M059J (cell line): ENCODE measurements at places on chromosomes 3 and 15.

DNA sequence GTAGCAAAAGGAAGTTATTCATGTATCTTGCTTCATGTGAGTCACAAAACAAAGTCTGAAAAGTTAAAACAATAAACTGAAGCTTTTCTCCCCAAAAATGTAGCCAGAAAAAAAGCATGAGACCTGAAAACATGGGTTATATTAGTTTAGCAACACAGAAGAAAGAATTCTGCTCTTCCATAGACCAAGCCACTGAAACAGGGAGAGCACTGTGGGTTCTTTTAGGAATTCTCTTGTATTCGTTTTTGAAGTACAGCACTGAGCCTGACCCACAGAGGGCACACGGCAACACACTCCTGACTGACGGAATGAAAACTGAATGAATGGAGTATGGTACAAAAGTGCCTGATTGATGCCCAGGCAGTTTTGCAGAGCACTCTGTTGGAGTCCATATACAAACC lies 66.6 kb downstream of the TM4SF4 start:
- DNase-seq = peak; percentile 53

- no peak for DNase-seq
Measured at GRCh38 chr3:39446444-39446843, 21.0 kb upstream of the MOBP start.

DNA sequence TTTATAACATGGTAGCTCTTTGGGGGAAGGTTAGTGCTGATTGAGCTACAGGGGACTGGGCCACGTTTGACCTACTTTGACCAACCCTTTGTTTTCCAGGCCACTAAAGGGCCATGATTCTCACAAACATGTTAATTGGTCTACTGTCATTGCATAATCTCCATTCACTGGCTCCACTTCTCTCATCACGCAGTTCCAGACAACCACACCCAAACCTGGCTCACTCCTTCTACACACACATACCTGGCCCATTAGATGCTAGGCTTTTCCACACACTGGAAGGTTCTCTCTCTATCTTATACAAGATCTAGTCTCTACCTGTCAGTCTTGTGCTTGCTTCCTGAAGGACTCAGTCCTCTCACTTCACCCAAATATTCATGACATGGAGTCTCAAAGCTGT lies 15.9 kb downstream of the TGM5 start:
- DNase-seq = no peak

GRCh38 chr15:34609102-34610057 lies 25.9 kb upstream of the GOLGA8B start:
- no peak for DNase-seq

- no peak for DNase-seq
Measured at GRCh38 chr15:64982472-64982871, 7.2 kb downstream of the SPG21 start.

GRCh38 chr3:184129012-184129411 lies 6.1 kb upstream of the EIF2B5 start:
- DNase-seq = peak; percentile 56

DNA sequence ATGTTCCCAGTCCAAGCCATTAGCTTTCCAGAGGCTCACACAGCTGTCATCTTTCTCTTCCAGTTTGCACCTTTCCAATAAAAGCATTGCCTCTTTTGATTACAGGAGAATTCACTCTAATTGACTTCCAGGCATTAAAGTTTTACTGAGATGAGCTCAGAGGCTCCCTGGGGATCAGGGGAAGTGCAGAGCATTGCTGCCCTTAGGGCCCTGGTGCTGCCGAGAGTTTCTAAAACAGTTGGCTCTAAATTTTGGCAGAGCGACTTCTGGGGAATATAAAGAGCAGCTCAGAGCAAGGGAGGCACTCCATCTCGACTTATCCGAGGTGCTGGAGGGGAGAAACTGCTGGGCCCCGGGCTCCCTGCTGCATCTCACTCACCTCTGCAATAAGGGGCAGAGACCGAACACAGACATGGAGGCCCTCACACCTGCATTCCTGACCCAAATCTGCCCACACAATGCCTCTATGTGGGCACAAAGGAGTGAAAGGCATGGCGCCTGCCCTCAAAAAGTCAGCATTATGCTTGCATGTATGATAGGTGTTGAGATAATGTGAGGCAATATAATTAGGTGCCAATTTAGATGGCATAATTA lies 61.7 kb downstream of the SCN11A start:
- DNase-seq = no peak

DNA sequence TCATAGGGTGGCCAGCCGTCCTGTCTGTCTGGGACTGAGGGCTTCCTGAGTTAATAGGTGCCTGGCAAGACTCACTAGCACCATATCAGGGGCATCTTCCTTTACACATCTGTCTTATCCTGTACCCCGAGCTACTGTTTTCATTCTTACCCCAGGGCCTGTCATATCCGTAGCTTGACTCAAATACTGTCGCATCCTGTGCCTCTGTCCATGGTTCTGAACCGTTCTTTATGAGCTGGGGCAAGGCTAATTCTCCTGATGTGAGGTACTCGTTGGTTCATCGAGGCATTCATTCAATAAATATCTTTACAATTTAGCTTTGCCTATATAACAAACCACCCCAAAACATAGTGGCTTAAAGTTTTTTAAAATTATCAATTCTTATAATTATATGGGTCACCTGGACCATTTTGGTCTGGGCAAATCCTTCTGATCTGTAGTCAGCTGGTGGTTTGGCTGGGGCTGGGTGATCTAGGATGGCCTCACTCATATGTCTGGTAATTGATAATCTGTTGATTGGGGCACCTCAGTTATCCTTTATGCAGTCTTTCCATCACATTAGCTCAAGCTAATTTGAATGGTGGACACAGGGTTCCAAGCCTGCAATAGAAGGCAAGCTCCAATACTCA lies 121.2 kb downstream of the TLE3 start:
- peak; percentile 52 for DNase-seq

- no peak for DNase-seq
Measured at GRCh38 chr15:41556677-41557076, 2.3 kb upstream of the TYRO3 start.

DNA sequence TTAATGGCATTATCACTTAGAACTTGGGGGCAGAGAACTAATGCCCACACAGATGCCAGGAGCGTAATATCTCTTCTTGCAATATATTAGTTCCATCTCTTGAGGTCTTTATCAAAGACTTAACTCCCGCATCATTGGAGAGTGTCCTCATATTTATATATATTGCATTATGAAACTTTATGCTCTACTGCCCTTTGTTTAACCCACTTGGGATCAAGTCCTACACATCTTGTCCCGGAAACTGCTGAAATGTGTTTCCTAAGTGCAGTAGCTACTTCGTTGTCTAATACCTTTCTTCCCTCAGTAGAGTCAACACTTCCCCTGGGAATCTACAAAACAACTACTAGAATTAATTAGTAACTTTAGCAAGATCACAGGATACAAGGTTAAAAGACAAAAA lies 1029.2 kb downstream of the OTOL1 start:
- no peak for DNase-seq

- DNase-seq = no peak
Measured at GRCh38 chr3:71244153-71244825, 339.2 kb downstream of the FOXP1 start.

DNA sequence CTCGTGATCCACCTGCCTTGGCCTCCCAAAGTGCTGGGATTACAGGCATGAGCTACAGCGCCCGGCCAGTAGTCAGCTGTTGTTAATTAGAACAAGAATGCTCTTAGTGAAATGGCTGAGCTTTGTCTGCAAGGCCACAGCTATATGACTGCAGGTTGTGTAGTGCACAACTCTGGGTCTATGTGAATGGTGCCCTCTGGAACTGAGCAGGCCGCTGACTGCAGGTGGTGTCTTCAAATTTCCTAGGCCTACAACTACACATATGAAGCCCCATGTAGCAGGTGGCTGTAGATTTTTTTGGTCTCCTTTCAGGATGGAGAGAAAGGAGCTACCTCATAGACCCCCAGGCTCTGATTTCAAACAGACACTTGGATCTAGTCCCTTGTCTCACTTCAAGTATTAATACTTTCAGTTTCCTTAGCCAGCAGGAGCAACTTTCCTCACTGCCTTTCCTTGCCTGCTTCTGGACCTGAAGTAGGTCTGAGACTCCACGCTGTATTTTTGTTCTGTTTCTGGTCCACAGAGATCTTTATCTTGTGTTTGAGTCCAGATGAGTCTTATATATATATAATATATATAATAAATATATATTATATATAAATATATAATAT lies 86.9 kb downstream of the C3orf80 start:
- no peak for DNase-seq

GRCh38 chr3:157122116-157122515 lies 37.8 kb downstream of the CCNL1 start:
- DNase-seq = peak; percentile 95

DNA sequence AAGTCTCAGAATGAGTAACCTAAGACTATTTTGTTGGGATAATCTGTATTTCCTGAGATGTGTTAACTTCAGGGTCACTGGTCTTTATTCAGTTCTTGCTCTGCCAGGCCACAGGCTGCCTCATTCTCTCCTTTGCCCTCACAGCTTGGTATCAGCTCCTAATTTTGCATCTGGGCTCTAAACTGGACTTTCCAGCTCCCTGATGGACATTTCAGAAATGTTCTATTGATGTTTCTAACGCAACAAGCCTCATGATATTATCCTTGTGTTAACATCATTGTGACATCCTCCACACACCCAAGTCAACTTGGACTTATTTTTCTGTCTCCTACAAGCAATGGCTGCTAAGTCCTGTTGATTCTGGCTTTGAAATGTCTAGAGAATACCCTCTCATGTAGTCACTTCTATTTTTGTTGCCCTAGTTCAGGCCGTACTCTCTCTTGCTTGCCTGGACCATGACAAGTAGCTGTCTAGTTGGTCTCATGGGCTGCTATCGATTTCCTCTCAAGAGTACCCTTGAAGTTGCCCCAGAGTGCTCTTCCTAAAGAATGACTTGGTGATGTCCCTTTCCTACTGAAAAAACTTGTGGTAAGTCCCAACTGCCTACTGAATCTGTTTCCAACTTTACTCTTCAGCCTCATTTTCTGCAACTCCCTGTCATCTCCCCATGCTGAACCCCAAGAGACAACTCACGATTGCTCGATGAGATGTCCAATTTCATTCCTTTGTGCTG lies 52.7 kb downstream of the CHST2 start:
- DNase-seq = no peak

DNA sequence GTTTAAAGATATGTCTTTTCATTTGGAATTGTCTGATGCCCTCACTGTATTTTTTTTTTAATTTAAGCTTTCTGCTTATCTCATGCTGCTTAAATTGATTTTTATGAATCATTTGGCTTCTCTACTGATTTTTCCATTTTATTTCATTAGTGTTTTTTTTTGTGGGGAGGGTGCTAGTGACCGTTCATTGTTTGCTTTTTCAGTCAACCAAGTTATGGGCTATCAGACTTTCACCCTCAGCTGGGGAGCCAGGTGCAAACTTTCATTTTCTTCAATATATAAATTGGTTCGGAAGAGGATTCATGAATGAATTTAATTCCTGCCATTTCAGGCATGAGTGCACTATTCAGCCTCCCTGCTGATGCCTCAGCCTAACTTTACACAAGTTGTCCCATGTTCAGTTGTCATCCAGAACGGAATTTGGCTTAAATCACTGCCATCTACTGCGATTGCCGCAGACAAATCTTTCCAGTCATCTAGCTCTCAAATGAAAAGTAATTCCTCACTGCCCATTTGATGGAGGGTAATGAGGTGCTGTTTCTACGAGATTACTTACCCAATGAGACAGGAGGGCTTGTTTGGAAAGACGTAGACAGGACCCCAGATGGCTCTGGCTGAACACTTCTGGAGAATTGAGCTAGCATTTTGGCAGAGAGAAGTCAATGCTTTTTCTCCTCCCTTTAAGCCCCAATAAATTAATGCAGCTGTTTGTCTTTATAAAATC lies 89.9 kb upstream of the RORA start:
- no peak for DNase-seq

GRCh38 chr3:175192536-175192935 lies 333.4 kb downstream of the NAALADL2 start:
- peak; percentile 22 for DNase-seq

DNA sequence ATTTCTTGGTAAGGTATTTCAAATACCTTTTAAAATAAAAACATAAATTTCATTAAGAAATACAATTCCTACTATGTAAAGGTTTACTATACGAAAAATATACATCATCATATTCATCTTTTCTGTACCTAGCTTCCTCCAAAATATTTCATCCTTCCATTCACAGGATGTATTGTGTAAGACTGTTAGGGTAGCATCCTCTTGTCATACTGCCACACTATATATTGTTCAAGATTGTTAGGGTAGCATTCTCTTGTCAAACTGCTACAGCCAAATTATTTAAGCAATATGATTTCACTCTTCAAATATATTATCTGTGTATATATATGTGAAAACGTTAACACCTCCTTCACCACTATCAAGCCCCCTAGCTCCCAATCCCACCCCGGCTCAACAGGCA lies 3.5 kb downstream of the RPL22L1 start:
- DNase-seq = no peak

- DNase-seq = no peak
Measured at GRCh38 chr3:115804200-115804599, 180.9 kb downstream of the GAP43 start.

GRCh38 chr3:129702934-129703712 lies 96.6 kb upstream of the PLXND1 start:
- peak; percentile 59 for DNase-seq

DNA sequence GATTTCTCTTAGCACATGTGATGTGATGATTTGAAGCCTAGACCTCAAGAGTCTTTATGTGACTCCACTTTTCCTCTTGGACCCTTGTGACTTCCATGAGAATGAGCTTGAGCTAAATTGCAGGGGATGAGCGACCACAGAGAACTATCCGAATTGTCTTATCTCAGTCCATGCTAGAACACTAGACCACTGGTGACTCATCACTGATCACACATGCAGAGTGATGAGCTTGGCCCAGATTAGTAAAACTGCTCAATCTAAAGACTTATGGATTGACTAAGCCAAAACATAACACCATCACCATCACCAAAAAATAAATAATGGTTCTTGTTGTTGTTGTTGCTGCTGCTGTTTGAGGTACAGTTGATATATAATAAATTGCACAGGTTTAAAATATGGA lies 114.1 kb upstream of the CFAP20DC start:
- peak; percentile 7 for DNase-seq

GRCh38 chr3:150681057-150681456 lies 22.7 kb downstream of the ERICH6 start:
- no peak for DNase-seq

- no peak for DNase-seq
Measured at GRCh38 chr15:101012326-101013200, 93.4 kb downstream of the LRRK1 start.

- DNase-seq = peak; percentile 69
Measured at GRCh38 chr3:13378155-13378554, 42.0 kb downstream of the NUP210 start.

DNA sequence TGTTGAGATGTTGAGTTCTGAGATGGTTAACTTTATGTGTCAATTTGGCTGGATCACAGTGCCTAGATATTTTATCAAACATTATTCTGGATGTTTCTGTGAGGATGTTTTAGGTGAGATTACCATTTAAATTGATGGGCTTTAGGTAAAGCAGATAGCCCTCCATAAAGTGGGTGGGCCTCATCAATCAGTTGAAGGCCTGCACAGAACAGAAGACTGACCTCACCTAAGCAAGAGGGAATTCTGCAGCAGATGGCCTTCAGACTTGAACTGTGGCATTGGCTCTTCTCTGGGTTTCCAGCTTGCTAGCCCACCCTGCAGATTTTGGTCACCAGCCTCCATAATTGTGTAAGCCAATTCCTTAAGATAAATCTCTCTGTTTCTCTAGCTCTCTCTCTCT lies 260.4 kb upstream of the VEPH1 start:
- no peak for DNase-seq

- no peak for DNase-seq
Measured at GRCh38 chr15:37777006-37777405, 157.4 kb upstream of the TMCO5A start.

- DNase-seq = peak; percentile 68
Measured at GRCh38 chr3:159796226-159796625, 192.4 kb upstream of the IL12A start.

- no peak for DNase-seq
Measured at GRCh38 chr15:82966671-82967071, 14.2 kb upstream of the HOMER2 start.
